ENCODE measurements at places on chromosomes 12 and 14. TPM values are rescaled to one million over a fixed set of nuclear protein-coding genes. Genes with fewer than 3 reads are reported as not detected.

CCDC196 gene
- not detected for total RNA-seq

PPP1R36 gene
- total RNA-seq: not detected

CDK17 gene
- 62.7 TPM for total RNA-seq

CLEC4C gene
- not detected for total RNA-seq

MLXIP gene
- 6.4 TPM for total RNA-seq

KRT82 gene
- not detected for total RNA-seq

TUBA1B gene
- total RNA-seq: 1,776 TPM

NKX2-1 gene
- total RNA-seq: not detected

SERPINA12 gene
- total RNA-seq: not detected

CAPZA3 gene
- not detected for total RNA-seq

PPP2R3C gene
- total RNA-seq: 18.5 TPM

OTUB2 gene
- total RNA-seq: 1.9 TPM

DNA sequence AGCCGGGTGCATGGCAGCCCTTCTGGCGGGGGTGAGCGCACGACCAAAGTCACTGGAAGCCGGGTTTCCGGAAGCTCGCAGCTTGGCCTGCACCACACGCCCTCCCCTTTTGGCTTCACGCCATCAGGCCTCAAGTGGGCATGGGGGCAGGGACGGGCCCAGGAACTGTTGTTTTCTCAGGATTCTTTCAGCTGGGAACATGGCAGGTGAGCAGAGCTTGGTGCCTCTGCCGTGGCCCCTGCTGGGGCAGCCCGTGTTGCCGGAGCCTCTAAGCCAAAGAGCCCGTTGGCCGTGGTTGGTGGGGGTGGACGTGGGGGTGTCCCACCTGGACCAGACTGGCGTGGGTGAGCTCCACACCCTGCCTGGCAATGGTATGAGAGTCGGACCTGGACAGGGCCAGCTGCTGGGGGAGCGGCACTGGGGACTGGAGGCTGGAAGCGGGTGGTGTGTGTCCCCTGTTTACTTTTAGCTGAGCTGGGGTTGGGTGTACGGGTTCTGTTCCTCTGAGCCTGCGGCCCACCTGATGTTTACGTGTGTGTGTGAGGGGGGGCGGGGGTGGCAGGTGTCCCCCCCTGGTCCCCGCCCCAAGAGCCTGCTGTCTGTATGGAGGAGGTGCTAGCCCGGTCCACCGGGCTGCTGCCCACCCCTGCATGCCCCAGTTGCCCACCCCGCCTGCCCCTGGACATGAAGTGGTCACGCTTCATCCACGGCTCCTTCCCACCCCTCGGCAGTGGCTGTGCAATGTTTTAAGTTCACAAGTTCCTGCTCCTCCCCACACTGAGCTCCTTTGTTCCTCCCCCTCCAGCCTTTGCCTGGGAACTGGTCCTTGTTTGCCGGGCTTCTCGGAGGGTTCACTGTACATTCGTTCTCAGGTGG, 28.7 kb upstream of the PLD4 start:
- DNase-seq: peak; percentile 32

DNA sequence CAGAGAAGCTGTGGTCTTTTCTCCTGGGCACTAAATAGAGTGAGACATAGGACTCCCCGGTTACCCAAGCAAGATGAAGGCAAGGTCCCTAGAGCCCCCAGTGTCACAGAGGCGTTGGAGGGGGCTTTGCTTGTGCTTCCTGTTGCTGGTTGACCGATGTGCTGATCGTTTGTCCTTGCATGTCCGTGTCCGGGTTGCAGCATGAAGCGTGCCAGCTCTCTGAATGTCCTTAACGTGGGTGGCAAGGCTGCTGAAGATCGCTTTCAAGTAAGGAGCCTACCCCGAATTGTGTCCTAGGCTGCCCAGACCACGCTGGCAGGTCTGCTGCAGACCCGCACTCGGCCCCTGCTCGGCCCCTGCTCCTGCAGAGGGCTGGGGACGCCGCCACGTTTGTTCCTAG, 23.1 kb downstream of the XRCC3 start:
- no peak for DNase-seq

- no peak for DNase-seq
Measured at GRCh38 chr14:55712491-55712890, 132.5 kb downstream of the KTN1 start.

- no peak for DNase-seq
Measured at GRCh38 chr14:27096091-27096490, 498.3 kb upstream of the NOVA1 start.

GRCh38 chr14:99721792-99722516, 37.9 kb downstream of the CYP46A1 start:
- no peak for DNase-seq

GRCh38 chr12:60760965-60761364, 1165.1 kb downstream of the SLC16A7 start:
- DNase-seq: no peak

GRCh38 chr12:1339618-1340319, 254.6 kb downstream of the FBXL14 start:
- no peak for DNase-seq

DNA sequence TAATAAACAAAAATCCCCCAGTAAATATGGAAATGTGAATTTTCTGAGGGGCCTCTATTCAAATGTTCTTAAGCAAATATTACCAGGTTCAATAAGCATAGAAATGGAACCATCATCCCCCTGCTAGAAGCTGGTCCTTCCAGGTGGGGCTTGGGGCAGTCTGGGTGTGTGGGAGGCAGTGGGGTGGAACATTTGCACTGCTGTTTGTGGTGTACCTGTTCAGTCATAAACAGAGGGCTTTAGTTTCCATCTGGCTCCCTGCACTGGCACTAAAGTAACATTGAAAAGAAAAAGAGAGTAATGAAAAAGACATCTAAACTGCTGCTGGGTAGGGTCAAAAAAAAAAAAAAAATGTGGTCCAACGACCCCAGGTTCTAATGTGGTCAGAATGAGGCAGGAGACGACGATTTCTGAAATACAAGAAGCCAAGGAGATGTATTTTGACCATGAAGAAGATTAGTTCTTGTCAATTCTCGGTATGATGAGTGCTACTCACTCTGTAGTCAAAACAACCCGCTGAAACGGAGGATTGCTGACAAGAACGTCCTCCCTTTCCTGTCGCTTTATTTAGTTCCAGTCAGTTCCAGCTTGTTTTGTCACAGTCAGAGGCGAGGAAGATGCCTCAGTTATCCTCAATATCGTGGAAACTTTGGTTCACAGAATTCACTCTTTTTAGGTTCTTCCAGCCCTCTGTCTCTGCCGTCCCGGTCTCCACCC, 44.2 kb upstream of the MANSC4 start:
- no peak for DNase-seq

DNA sequence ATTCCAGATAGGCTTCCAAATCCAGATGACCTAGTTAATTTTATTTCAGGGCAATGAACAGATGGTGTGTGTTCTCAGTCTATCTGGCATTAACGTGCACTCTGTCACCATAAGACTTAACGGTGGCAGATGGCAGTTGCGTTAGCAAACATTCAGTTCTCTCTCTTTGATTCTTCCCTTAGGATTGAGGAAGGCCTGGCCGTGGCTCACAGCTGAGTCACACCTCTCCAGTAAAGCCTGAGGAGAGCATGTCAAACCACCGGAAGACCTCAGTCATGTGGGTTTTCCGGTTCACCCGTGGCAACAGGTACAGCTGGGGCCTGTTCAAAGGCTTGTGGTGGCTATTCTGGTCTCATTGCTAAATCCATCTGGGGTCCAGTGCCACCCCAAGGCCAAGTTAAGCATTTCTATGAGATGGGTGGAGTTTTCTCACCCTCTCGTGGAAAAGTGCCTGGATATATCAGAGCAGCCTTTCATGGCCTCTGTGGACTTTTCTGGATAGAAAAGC, 545.1 kb upstream of the ATP2B1 start:
- peak; percentile 91 for DNase-seq

GRCh38 chr12:115817389-115817788, 460.1 kb downstream of the MED13L start:
- no peak for DNase-seq

DNA sequence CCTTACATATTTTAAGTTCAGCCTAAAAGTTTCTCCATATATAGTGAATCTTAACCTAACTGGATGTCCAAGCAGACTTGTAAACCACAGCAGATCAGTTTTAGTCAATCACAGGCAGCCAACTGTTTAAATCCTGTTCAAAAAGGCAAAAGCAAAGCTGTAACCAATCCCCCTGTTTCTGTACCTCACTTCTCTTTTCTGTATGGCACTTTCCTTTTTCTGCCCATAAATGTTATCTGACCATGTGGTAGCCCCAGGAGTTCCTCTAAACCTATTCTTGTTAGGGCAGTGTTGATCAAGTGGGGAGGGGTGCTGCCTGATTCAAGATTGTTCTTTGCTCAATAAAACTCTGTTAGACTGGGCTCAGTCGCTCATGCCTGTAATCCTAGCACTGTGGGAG, 8.5 kb upstream of the DACT1 start:
- DNase-seq: no peak

- no peak for DNase-seq
Measured at GRCh38 chr12:131223791-131224225, 270.1 kb downstream of the ADGRD1 start.

DNA sequence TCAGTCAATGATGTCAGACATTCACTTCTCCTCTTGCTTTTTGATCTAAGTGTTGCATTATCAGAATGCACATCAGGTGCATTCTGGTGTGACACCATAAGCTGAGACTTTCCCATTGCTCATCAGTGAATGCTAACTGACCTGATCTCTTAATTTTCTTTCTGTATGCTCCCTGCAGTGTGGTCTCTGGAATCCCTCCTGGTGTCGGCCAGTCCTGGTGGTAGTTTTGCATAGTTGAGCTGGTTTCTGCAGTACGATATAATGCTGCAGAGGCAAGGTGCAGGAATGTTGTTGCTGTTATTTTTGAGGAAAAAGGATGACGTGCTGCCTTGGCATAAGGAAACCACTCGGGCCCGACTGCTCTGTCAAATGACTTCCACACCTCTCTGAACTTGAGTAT, 11.0 kb upstream of the SRP54 start:
- no peak for DNase-seq

- no peak for DNase-seq
Measured at GRCh38 chr14:86013641-86014040, 483.7 kb downstream of the FLRT2 start.

- DNase-seq: no peak
Measured at GRCh38 chr12:20345866-20346265, 22.5 kb upstream of the PDE3A start.

GRCh38 chr14:61542848-61543790, 152.2 kb upstream of the HIF1A start:
- peak; percentile 54 for DNase-seq

DNA sequence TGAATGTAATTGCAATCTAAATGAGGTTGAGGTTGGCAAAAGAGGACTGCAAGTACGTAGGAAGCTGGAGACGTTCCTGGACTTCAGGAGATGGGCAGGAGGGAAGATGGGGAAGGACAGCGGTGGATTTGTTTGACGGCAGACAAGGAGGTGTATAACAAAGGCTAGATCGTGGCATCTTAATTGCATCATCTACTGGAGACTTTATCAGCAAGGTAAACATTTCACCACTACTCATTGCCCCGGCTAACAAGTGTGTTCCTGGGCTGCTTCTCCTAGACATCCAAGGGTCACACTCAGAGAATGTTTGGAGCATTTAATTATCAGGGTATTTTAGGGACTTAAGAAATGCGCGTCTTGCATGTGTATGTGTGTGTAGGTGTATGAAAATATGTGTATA, 128.5 kb downstream of the KCNK10 start:
- no peak for DNase-seq

- DNase-seq: peak; percentile 24
Measured at GRCh38 chr12:45981075-45981837, 9.1 kb downstream of the SCAF11 start.

- no peak for DNase-seq
Measured at GRCh38 chr12:23909551-23909950, 39.9 kb downstream of the SOX5 start.

GRCh38 chr12:5921966-5922899, 22.8 kb downstream of the ANO2 start:
- DNase-seq: no peak

DNA sequence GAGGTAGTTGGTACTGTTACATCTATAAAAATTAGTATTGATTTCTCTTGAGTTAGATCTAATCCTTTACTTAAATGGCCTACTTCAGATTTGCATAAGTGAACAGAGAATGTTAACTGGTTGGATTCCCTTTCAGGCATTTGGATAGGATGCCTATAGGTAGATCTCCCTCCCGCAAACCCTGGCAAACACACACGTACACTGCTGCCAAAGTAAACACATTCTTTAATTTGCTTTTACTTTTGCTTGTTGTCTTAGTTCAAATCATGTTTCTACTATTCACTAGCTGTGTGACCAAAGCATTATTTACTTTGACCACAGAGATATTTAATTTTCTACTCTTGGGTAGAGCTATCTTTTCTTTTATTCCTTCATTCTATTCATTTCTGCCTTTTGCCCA, 936.1 kb upstream of the FBXO33 start:
- DNase-seq: no peak

GRCh38 chr12:69840727-69841126, 15.7 kb downstream of the MYRFL start:
- no peak for DNase-seq

- DNase-seq: no peak
Measured at GRCh38 chr14:21003788-21004346, 4.8 kb downstream of the SLC39A2 start.

DNA sequence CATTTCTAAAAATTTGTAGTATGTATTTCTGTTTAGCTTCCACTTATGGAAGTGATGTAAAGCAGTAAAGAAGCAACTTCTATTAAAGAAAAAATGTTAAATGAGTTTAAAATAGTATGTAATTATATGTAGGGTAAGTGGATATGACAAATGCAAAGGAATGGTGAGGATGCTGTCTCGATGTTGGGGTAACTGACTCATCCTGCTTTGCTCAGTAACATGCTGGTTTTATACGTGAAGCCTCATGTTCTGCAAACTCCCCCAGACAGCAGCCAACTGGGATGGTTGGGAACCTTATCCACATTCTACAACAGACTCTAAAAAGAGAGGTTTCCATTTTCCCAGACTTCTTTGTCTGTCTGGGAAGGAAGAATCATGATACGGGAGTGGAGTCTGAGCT, 1006.4 kb upstream of the TMEM132C start:
- peak; percentile 79 for DNase-seq

DNA sequence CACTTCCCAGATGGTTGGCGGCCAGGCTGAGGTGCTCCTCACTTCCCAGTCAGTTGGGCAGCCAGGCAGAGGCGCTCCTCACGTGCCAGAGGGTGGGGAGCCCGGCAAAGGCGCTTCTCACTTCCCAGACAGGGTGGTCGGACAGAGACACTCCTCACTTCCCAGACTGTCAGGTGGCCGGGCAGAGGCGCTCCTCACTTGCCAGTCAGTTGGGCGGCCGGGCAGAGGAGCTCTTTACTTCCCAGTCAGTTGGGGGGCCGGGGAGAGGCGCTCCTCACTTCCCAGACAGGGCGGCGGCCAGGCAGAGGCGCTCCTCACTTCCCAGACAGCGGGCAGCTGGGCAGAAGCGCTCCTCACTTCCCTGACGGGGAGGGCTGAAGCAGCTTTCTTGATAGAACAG, 143.0 kb upstream of the ARID2 start:
- DNase-seq: no peak

GRCh38 chr14:104778694-104779331, 16.7 kb downstream of the AKT1 start:
- DNase-seq: no peak

- no peak for DNase-seq
Measured at GRCh38 chr14:106605548-106606448, 1079.4 kb downstream of the TMEM121 start.

GRCh38 chr12:73390261-73390660, 1118.1 kb downstream of the TRHDE start:
- DNase-seq: no peak

Data from GM23248 (cell line).